ENCODE measurements at places on chromosomes 1 and 21. TPM values are rescaled to one million over a fixed set of nuclear protein-coding genes. Genes with fewer than 3 reads are reported as not detected.

- DNase-seq, result no peak
- H3K27me3 ChIP-seq, result peaks cover 3% of the 10 kb centered on the region
- no peak overlapping the region for H3K4me3 ChIP-seq
- peaks cover under 1% of the 10 kb centered on the region for H3K36me3 ChIP-seq
- H3K4me1 ChIP-seq, result no peaks in the 10 kb centered on the region
Observed at GRCh38 chr1:32695098-32695904, 7.3 kb downstream of the SYNC start.

DNA sequence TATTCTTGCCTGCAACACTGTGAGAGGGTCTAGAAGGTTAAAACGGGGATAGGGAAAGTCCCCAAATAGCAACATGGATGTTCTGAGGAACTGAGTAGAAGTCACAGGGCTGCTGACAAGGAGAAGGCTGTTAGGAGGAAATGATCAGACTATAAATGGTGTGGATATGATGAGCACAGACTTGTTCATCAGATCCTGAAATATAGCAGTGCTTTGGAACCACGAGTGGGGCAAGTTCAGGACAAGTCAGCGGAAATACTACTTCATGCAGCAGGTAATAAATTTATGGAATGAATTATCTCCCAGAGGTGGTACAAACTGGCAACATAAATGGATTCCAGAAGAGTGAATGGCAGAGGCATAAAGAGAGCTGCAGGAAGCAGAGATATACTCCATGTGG is 3.2 kb upstream of the KIAA0040 start:
- H3K27ac ChIP-seq, result no peak overlapping the region
- H3K27me3 ChIP-seq, result peaks cover 39% of the 10 kb centered on the region
- H3K4me3 ChIP-seq, result no peak overlapping the region
- H3K4me1 ChIP-seq, result peaks cover 11% of the 10 kb centered on the region

GRCh38 chr1:21072721-21073120 is 104.0 kb downstream of the EIF4G3 start:
- H3K36me3 ChIP-seq, result peaks cover 3% of the 10 kb centered on the region
- no peak for DNase-seq
- no peaks in the 10 kb centered on the region for H3K27me3 ChIP-seq
- no peak overlapping the region for H3K27ac ChIP-seq
- no peak overlapping the region for H3K4me3 ChIP-seq
- H3K4me1 ChIP-seq, result peaks cover 15% of the 10 kb centered on the region

DNA sequence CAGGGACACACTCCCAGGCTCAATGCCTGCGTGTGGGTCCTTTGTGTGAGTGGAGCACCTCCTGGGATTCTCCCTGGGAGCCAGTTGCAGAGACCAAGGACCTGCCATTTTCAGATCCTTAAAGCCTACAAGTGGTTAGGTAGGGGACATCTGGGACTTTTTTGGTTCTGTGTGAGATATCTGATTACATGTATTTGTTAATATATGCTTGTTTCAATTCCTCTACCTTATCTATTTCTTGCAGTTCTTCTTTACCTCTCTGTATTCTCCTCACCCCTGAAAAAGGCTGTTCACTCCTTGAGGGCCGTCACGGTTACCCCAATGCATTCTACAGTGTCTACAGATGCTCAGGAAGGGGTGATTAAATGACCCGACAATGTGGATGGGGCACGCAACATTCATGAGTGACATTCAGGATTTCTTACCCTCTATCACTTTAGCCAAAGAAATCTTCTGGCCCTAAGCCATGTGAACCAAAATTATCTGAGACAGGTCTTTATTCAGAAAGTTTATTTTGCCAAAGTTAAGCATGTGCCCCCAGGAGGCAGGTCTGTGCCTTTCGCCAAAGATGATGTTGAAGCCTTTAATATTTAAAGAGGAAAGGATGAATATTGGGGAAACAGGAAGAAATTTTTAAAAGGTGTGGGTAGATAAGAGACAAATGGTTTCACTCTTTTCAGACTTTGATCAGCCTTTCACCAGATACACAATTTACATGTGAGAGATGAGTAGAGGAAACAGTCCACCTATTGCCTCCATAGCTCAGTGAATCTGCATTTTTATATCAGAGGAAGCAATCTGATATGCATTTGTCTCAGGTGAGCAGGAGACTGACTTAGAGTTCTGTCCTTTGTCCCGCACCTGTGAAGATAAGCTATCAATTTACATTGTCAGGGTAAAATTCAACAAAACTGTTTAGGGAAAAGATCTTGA is 44.6 kb upstream of the MPZL1 start:
- no peaks in the 10 kb centered on the region for H3K36me3 ChIP-seq
- DNase-seq, result no peak
- H3K4me3 ChIP-seq, result no peak overlapping the region
- H3K27ac ChIP-seq, result no peak overlapping the region
- no peaks in the 10 kb centered on the region for H3K27me3 ChIP-seq

- no peak overlapping the region for H3K27ac ChIP-seq
- H3K4me3 ChIP-seq, result no peak overlapping the region
- peaks cover 36% of the 10 kb centered on the region for H3K4me1 ChIP-seq
- DNase-seq, result no peak
Observed at GRCh38 chr1:225541383-225541782, 111.5 kb downstream of the ENAH start.

DNA sequence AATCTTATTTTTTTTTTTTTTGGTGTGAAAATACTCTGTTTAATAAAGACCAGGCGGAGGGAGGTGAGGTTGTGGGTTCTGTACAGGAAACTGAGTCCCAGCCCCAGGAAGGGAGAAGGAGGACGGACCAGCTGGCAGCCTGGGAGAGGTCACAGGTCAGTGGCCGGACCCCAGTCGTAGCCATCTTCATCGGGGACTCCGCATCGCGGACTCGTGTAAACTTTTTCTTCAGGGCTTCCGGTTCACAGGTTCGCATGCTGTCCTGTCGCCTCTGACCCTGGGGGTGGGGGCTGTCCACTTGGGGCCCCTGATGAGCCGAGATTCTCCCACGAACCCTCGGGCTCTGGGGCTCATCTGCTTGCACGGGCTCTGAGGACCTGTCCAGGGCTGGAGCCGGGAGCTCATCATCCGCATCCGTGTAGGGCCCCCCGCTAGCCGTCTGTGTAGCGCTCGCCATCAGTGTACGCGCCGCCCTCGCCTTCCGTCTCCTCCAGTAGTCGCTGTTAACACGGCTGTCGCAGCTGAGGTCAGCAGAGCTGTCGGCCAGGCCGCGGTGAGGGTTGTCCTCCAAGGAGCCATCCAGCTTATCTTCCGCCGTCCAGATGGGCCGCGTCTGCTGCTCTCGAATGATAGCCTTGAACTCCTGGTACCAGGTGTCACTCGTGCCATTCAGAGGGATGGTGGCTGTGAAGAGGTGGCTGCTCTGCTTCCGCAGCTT is 975.7 kb upstream of the PRMT6 start:
- peaks cover 7% of the 10 kb centered on the region for H3K4me1 ChIP-seq
- H3K4me3 ChIP-seq, result no peak overlapping the region
- DNase-seq, result no peak
- H3K27me3 ChIP-seq, result no peaks in the 10 kb centered on the region

DNA sequence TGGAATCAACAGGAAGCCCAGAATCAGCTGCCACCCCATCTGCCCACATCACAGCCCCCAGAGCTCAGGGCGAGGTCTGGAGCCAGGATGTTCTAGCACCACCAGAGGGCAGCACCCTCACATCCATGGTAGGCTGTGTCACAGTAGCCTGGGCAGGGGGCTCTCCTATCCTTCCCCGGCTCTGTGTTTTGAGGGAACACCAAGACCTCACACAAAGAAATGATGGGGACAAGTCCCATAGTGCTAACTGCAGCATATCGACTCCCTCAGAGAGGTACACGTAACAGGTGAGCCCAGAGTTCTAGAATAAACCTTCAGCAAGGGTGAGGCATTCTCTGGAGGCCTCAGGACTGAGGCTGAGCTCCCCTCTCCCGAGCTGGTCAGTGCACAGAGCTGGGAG is 2.3 kb upstream of the KCNC4 start:
- H3K4me3 ChIP-seq, result peak overlapping the region; percentile 86
- H3K36me3 ChIP-seq, result no peaks in the 10 kb centered on the region
- peak; percentile 83 for DNase-seq
- H3K27me3 ChIP-seq, result peaks cover 36% of the 10 kb centered on the region

DNA sequence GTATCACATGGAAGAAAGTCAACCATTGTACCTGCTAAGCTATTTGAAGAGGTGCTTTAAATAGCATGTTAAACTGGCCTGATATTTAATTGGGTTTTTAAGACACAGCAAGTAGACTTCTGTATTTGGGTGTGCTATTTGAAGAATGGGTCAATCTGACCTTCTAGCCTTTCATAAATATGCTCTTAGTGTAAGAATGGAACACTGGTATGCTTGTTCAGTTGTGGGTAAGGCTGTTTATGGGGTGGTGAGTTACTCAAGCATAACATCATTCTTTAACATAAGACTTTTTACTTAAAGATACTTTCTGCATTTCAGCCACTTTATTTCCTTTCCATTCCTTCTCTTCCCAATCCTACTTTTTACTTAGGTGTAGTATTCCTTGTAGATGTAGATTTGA is 21.4 kb downstream of the AHCYL1 start:
- H3K27ac ChIP-seq, result no peak overlapping the region
- no peak for DNase-seq
- no peaks in the 10 kb centered on the region for H3K36me3 ChIP-seq
- H3K4me1 ChIP-seq, result peaks cover 41% of the 10 kb centered on the region
- no peaks in the 10 kb centered on the region for H3K27me3 ChIP-seq

- no peak for DNase-seq
- no peaks in the 10 kb centered on the region for H3K27me3 ChIP-seq
- H3K4me1 ChIP-seq, result no peaks in the 10 kb centered on the region
- H3K27ac ChIP-seq, result no peak overlapping the region
Observed at GRCh38 chr1:85321237-85321964, 45.0 kb upstream of the BCL10 start.

- H3K36me3 ChIP-seq, result no peaks in the 10 kb centered on the region
- H3K27me3 ChIP-seq, result no peaks in the 10 kb centered on the region
- no peak for DNase-seq
- peak overlapping the region; percentile 47 for H3K27ac ChIP-seq
Observed at GRCh38 chr1:205326812-205327466, 5.4 kb upstream of the NUAK2 start.

DNA sequence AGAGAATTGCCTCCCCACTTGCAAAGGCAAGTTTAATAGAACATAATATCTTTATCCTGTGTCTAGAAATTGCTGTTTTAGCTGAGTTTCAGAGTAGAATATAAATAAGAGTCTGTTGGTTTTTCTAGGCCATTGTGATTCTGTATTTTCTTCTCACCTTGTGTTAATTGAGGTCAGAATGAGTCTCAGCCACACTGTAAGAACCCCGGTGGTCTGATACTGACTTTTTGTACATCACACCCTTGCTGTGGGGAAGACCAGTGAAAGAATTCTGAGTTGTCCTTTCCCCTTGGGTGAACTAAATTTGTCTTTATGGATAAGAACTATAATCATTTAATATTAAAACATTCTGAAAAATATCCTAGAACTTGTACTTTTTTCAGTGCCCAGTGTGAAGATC is 6.8 kb downstream of the HIPK1 start:
- H3K27me3 ChIP-seq, result no peaks in the 10 kb centered on the region
- no peak for DNase-seq
- no peak overlapping the region for H3K4me3 ChIP-seq
- peaks cover 41% of the 10 kb centered on the region for H3K4me1 ChIP-seq
- peaks cover 4% of the 10 kb centered on the region for H3K36me3 ChIP-seq

DNA sequence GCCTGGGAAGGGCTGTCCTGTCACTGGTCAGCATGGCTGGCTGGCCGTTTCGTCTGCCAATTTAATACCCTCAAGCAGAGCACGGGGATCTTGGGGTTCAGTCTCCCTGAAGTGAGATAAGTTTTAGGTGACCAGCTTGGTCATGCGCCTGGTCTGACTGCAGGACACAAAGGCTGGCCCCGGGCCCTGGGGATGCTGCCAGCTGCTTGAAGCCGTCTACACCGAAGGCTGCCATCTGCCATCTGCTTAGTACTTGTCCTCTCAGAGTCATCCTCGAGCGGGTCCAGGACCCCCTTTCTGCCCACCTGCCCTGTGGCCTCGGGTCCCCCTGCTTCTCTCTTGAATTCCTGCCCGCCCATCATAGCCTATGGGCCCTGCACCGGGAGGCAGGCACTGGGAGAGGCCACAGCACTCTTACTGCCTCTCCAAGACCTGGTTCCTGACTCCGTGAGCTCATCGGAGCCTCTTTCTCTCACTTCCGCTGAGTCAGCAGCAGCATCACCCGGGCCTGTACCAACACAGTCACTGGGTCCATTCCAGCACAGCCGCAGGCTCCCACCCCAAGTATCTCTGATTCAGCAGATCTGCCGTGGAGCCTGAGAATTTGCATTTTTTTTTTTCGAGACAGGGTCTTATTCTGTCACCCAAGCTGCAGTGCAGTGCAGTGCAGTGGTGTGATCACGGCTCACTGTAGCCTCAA is 7.0 kb downstream of the FBLIM1 start:
- DNase-seq, result no peak
- no peak overlapping the region for H3K4me3 ChIP-seq
- no peak overlapping the region for H3K27ac ChIP-seq
- H3K27me3 ChIP-seq, result peaks cover 8% of the 10 kb centered on the region
- H3K36me3 ChIP-seq, result no peaks in the 10 kb centered on the region

DNA sequence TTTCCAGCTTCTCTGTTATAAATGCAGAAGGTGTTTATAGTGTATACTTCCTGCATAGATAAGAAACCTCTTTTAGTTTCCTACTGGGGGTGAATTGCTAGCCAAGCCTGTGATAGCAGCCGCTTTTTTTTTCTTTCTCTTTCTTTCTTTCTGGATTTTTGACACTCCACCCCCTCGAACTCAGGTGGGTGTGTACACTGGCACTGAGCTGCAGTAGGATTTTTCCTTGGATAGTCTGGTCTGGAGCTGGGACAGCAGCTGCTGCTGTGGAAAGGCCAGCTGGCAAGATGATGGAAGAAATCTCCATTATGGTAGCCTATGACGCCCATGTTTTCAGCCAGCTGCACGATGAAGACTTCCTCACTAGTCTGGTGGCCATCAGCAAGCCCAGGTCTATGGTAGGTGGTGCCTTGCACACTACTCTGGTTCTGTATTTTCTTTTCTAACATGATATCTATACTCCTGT is 122.5 kb upstream of the CACYBP start:
- no peak overlapping the region for H3K4me3 ChIP-seq
- DNase-seq, result no peak
- no peaks in the 10 kb centered on the region for H3K36me3 ChIP-seq
- peaks cover 11% of the 10 kb centered on the region for H3K4me1 ChIP-seq

- H3K36me3 ChIP-seq, result no peaks in the 10 kb centered on the region
- H3K4me3 ChIP-seq, result no peak overlapping the region
- DNase-seq, result no peak
- peaks cover 12% of the 10 kb centered on the region for H3K4me1 ChIP-seq
Observed at GRCh38 chr1:9183898-9184297, 50.7 kb upstream of the H6PD start.

Gene ACTA1
- 0.48 TPM for total RNA-seq

Gene PRKAA2
- total RNA-seq, result 4.9 TPM

Gene FAM131C
- 0.48 TPM for total RNA-seq

Gene CFAP45
- not detected for total RNA-seq

Gene RAB25
- total RNA-seq, result not detected

Gene PRELP
- 2.9 TPM for total RNA-seq

Gene CADM3
- 10.0 TPM for total RNA-seq

Gene GOLT1A
- total RNA-seq, result not detected

Gene NBPF4
- total RNA-seq, result not detected

Gene KIAA1614
- 3.2 TPM for total RNA-seq

Gene TNFSF4
- total RNA-seq, result 0.57 TPM

All from neural crest cell (in vitro differentiated cells).